ENCODE measurements at places on chromosomes 4 and X.

DNA sequence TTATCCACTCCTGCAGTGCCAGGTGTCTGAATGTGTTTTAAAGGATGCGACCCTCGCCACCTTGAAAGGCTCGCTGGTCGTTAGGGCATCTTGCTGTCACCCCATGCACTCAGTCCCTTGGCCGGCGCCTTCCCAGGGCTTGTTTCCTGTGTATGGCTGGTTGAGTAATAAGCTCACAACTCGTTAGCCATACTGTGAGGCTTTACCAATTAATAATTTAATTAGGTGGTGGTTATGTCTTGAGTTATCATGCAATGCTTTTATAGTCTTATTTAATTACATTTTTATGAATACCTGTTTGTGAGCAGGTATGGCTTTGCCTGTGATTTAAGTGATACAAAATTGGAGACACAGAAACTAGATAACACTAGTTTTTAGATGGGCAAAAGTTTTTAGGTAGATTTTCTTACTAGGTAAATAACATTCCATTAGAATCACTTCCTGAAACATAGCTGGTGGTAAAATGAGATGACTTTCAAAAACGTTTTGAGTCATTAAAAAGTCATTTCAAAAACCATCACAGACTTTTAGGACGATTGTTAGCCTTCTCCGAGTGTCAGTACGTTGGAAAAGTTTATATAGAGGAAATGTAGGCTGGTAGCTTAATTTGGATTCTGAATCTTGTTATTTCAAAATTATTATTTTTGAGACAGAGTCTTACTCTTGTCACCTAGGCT, 18.2 kb downstream of the PTTG2 start:
- peak; percentile 52 for DNase-seq

GRCh38 chr4:77124576-77124975, 32.4 kb upstream of the CCNG2 start:
- no peak for DNase-seq

DNA sequence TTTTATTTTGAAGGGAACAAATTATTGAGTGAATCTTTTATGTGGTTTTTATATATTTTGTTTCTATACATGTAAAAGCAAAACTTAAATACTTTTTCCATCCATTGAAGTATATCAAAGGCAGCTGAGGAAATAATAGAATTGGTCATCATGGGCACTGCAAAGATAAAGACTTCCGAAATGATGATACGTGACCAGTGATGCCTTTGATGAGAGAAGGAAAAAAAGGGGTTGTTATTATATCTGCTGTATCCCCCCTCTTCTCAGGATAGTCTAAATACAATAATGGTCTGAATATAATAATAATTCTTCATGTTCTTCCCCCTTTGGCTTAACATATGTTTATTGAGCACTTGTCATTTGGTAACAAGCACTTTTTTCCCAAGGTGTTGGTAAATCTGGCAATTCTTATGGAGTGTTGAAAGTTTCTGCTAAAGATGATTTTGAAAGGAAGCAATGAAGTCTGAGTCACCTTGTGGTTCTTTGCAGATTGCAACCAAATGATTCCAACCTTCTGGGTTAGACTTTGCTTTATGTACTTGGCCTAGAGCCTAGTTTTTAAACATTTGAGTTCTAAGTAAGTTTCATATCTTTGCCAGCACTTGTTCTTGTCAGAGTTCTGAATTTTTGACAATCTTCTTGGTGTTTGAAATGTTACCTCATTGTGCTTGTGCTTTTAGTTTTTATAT, 60.8 kb downstream of the USP9X start:
- DNase-seq = no peak

DNA sequence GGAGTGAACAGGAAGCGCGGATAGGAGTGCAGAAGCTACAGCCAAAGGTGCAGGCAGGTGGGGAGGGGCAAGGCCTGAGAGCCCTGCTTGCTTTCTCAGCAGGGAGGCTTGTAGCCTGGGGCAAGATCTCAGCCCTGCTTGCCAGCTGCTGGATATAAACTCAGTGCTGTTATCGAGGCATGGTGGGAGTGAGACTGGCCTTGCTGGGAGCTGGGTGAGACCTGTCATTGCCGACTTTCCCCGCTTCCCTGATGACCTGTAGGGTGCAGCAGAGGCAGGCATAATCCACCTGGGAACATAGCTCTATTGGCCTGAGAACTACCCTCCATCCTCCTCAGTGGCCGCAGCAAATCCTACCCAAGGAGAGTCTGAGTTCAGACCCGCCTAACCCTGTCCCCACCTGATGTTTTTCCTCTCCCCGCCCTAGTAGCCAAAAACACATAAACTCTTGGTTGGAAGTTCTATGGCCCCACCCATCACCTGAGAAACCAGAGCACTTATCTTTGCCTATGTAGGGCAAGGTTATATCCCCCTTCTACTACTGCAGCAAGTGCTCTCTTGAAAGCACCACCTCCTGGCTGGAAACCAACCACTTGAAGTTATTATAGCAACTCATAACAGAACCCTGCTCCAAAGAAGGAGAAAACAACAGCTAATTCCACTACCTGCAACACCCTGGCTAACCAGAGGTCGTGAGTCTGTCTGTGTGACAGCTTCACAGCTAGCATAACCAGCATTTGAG, 80.7 kb downstream of the FHIP1A start:
- DNase-seq = no peak

DNA sequence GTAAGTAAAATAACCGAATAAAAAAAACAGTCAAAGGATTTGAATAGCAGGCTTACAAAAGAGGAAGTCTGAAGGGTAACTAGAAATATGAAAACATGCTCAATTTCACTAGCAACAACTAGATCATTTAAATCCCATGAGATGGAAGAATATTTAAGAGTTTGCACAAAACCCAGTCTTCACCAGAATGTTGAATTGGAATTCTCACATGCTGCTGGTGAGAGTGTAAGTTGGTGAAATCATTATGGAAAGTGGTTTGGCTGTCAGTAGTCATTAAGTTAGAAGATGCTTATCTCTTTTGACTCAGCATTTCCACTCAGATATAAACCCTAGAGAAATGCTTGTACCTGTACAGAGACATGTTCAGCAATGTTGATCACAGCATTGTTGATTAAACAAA, 110.1 kb downstream of the PGRMC2 start:
- no peak for DNase-seq

DNA sequence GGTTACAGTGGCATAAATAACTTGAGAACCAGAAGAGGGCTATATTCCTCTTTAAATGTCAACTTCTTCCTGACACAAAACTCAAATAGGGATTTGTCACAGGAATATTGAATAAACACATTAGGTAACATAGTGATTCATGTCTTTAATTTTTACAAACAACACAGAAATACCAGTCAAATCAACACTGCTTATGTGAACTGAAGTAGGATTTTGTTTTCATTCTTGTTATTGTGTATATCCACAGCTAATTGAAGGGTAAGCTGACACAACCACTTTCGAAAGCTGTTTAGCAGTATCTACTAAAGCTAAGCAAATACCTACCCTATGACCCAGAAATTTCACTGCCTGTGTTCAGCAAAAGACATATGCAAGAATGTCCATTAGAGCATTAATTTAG, 120.4 kb upstream of the EOLA2 start:
- DNase-seq = no peak

DNA sequence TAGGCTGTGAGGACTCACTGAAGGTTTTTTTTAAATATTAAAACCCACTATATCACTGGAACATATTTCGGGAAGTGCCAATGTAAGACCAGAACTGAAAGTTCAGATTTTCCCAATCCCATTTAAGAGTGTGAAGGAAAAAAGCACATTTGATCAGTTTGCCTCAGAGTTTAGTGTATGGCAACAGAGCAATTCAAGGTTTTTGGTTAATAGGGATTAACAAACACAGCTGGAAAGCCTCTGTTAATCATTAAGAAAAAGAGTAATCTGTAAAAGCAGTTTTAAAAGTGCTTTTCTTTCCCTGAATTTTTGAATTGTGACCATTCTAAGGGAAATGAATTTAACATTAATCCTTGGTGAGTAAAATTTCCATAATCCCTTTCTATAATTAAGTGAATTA, 60.4 kb downstream of the NPY5R start:
- DNase-seq = no peak

DNA sequence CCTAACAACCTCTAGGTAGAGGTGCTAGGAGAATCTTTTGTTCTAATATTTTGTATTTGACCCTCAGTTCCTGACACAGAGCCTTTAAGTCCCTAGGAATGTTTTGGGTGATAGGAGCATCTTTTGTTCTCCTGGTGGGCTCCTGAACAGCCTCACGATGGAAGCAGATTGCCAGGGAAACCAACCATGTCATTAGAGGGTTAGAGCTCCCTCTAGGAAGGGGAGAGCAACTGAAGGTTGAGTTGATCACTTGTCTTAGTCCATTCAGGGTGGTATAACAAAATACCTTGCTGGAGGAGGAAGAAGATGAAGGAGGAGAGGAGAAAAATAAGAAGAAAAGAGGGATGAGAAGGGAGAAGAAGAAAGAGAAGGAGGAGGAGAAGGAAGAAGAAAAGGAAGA, 9.2 kb downstream of the VCX start:
- no peak for DNase-seq

- DNase-seq = no peak
These were observed 233.4 kb downstream of the MAML3 start for GRCh38 chr4:139920486-139921002.

- DNase-seq = no peak
These were observed 73.9 kb downstream of the QRFPR start for GRCh38 chr4:121306931-121307330.

- no peak for DNase-seq
These were observed 3.2 kb downstream of the CASP3 start for GRCh38 chr4:184645904-184646610.

- no peak for DNase-seq
These were observed 296.9 kb downstream of the INPP4B start for GRCh38 chr4:142549248-142549647.

DNA sequence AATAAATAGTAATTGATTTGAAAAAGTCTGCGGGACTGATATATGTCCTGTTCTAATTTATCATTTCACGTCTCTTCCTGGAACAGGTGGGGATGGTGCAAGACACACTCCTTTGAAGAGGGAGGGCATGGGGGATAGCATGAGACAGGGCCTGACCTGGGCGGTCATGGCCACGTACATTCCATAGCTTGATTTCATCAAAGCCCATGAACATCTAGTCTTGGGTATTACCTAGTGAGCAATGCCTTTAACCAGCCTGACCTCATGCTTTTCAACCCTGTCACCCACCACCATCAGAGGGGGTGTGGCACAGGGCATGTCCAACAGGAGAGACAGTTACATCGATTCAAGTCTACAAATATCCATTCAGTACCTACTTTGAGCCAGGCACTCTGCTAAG, 52.3 kb upstream of the HOPX start:
- no peak for DNase-seq

DNA sequence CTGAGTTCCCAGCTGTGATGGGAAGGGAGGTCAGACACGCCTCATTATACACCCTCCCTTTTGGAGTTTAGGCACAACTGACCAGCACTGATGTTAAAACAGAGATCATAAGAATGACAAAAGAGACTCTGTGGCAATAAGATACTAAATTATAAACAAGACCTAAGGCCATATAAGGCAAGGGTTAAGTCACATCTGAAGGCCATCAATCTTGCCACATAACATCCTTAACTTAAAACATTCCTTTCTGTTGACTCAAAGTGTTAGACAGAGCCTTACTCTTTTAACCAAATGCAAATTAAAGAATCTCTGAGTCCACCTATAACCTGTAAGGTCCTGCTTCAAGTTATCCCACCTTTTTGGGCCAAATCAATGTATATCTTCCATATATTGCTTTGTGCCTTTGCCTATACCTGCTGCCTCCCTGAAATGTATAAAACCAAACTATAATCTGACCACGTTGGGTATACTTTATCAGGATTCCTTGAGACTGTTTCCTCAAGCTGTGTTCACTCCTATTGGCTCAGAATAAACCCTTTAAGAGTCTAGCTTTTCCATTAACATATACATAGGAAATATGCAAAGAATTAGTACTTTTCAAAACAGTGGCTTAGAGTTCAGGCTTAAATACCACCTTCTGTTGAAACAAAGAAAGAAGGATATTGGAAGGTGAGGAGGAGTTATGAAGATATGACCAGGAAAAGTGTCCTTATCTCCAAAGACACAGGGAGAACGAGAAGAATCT, 214.4 kb upstream of the PPP1R2C start:
- no peak for DNase-seq

DNA sequence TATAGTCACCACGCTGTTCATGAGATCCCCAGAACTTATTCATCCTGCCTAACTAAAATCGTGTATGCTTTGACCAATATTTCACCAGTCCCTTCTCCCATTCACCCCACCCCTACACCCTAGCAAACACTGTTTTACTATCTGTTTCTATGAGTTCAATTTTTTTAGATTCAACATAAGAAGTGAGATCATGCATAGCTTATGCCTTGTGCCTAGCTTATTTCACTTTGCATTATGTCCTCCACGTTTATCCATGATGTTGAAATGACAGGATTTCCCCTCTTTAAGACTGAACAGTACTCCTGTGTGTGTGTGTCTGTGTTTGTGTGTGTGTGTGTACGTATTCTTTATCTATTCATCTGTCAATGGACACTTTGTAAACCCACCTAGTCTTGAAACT, 16.8 kb downstream of the ANXA5 start:
- no peak for DNase-seq

DNA sequence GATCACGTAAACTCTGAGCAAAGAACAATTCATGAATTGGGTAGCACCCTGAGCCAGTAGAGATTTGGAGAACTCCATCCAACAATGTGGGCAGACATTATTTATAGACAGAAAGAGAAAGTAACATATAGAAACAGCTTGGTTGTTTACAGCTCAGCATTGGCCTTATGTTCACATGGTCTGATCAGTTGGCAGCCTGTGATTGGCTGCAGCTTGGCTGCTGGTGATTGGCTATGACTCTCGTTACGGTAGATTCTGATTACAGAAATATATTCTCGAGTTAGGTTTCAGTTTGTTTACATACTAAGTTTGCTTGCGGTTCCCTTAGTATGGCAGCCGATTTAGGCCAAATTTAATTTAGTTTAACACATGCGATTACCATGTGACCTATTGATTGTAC, 663.4 kb downstream of the RAPGEF2 start:
- DNase-seq = no peak

GRCh38 chr4:160981083-160981482, 1182.7 kb downstream of the FSTL5 start:
- DNase-seq = no peak

GRCh38 chrX:142233400-142233799, 28.3 kb upstream of the MAGEC2 start:
- DNase-seq = no peak

DNA sequence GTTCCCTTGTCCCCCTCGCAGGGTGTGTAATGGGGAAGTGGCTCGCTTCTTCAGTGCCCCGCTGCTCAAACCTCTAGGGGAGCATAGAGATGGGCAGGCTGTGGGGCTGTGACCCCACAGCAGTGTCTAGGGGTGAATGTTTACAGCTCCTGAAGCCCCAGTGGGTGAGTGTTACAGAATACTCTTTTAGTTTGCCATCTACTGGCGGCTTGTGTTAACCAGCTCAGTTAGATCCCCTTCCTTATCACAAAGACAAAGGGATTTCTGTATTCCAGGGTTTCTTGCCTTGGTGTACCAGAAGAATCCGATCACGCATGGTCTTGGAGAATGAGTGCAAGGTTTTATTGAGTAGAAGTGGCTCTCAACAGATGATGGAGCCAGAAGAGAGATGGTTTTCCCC, 108.1 kb upstream of the IQCM start:
- no peak for DNase-seq

GRCh38 chr4:15776871-15777648, 1.1 kb upstream of the CD38 start:
- DNase-seq = no peak

- no peak for DNase-seq
These were observed 114.7 kb downstream of the ENPP6 start for GRCh38 chr4:184102927-184103326.
